Stimulated activated CD4-positive, alpha-beta T cell treated with anti-CD3 and anti-CD28 coated beads, Interleukin-12 subunit alpha, Interleukin-12 subunit beta, amount 100 ng/mL, for 48 hours (primary cell): ENCODE measurements at places on chromosomes 2 and 18.
A peak's percentile ranks its signal among the peaks of the same experiment; 100 is the strongest.

- peak; percentile 10 for DNase-seq
Observed at GRCh38 chr2:157245846-157246764, 11.4 kb upstream of the GALNT5 start.

GRCh38 chr2:71811726-71812125 lies 335.9 kb downstream of the CYP26B1 start:
- DNase-seq, result no peak

DNA sequence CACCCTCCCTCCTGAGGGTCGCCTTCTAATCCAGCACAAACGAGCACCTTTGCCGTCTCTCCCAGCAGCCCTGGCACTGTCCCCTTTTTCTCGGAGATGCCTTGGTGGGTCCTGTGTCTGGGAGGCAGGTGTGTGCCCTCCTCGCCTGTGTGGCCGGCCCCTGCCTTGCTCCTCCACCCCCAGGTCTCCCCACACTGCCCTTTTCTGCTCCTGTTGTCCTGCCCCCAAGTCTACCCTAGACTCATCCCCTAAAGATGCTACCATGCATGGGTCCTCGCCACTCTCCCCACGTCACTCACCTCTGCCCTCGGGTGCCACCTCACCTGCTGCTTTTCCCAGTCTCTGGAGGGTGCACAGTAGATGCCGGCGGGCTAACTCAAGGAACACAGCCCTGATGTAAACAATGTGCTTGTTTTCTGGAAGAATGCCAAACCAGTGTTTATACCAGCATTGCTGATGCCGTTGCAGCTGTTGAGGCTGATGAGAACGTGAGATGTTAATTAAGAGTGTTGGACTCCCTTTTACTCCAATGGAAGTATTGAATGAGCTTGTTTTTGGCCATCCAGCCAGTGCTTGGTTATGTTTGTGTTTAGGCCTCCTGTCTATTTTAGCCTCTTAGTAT lies 223.1 kb downstream of the AGAP1 start:
- DNase-seq, result no peak

DNA sequence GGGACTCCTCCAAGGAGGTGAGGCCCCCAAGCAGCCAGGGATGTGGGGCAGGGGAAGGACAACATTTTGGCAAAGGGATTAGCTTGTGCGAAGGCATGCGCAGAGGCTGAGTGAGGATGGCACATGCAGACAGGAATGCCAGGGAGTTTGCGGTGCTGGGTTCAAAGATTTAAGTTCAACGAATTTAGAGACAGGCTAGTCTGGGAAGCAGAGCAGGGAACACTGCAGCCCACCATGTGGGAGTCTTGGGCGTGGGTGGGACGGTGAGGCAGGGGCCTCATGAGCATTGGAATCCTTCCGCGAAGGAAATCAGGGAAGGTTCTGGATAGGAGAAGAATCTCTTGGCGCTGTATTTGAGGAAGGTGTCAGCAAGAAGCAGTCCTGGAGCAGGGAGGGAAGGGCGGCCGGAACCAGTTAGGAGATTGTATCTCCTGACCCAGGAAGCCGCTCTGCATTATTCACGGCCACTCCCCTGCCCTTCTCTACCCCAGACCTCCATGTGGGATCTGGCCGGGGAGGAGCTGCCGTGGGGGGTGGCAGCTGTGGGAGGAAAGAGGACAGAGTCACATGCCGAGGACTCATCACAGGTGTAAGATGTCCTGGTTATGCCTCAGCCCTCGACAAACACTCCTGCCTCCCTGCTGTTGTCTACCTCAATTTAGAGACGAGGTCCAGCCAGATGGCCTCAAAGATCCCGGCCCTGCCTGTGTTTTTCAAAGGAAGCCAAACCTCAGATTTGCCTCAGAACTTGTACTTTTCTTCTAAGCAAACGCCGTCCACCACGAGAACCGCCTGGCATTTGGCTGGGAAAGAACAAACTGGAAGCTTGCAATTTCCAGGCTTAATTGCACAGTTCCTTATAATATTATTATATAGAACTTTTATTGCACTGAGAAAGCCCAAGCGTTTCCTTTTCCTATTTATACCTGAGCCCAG lies 123.7 kb upstream of the SMAD2 start:
- DNase-seq, result no peak

GRCh38 chr2:191950132-191950874 lies 103.4 kb upstream of the CAVIN2 start:
- no peak for DNase-seq

DNA sequence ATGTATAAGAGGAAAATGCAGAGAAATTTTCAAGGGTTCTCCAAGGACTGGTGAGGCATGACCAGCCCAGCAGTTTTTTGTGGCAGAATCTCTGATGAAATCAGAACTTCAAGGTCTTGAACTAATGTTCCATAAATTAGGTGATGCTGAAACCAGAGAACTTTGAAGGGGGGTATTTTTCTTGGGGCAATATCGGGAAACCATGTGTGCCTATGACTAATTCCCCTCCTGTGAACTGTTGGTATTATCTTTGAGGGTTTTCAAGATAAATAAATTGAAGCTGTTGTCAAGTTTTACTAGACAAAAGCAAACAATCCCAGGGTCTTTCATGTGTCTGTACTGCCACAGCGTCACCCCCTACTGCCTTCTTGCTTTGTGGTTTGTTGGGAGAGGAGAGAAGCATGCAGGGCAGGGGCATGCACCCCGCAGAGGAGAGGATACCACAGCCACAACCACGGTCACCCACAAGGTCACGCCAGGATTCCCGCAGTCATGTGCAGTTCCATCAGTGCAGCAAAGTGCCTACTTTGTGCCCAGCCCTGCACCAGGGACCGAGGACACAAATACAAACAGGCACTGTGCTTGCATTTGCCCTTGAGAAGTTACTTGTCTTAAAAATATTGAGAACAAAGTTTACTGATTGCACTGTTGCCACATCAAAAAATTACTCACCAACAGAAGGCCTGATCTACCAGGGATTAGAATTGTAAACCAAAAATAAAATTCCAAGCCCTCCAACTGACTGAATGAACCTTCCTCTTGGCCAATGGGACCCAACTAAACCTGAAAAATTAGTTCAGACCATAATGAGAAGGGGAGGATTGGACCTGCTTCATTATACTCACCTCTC lies 413.3 kb upstream of the TRIB2 start:
- DNase-seq, result no peak

- DNase-seq, result no peak
Observed at GRCh38 chr2:234702731-234703225, 205.9 kb upstream of the ARL4C start.

- DNase-seq, result no peak
Observed at GRCh38 chr18:31548853-31549252, 42.8 kb upstream of the TTR start.

GRCh38 chr2:216770050-216770449 lies 74.7 kb upstream of the IGFBP5 start:
- DNase-seq, result no peak

GRCh38 chr2:150228936-150229335 lies 258.5 kb downstream of the RND3 start:
- no peak for DNase-seq

DNA sequence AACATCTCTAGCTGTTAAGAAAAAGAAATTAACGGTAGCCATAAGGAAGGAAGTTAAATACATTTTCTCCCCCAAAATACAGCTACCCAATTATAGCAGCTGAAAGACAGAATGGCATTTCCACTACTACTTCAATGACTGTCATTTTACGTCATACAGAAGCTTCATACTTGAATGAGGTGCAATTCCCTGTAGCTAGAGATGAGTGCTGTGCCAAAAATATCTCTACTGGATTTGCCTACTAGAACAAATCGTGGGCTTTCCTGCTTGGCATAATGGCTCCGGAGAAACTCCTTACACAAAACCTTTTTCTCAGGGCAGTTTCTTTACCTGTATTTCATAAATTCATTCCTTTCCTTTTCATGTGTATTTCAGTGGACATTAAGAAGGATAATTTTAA lies 36.3 kb upstream of the NRXN1 start:
- DNase-seq, result no peak

- no peak for DNase-seq
Observed at GRCh38 chr2:85800586-85800985, 46.8 kb downstream of the ATOH8 start.

- DNase-seq, result no peak
Observed at GRCh38 chr2:10424051-10424450, 24.1 kb downstream of the ODC1 start.

DNA sequence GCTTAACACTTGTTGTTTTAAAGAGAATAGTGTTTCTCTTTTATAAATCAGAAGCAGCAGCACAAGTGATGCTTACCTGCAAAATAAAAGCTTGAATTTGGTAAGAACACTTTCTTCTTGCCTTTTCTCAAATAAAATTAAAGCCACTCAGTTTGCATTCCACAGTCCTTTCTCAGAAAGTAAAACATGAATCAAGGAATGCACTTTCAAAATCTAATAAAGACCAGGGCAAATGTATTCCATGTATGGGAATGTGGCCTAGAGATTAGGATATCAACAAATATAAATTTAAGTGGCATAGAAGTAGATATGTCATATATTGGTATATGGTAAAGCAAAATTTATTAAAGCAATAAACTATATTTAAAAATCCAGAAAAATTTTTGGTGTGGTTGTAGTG lies 352.8 kb downstream of the THSD7B start:
- no peak for DNase-seq

GRCh38 chr2:122390406-122390805 lies 635.0 kb downstream of the TSN start:
- DNase-seq, result no peak

- no peak for DNase-seq
Observed at GRCh38 chr18:37487400-37487867, 78.2 kb downstream of the CELF4 start.

DNA sequence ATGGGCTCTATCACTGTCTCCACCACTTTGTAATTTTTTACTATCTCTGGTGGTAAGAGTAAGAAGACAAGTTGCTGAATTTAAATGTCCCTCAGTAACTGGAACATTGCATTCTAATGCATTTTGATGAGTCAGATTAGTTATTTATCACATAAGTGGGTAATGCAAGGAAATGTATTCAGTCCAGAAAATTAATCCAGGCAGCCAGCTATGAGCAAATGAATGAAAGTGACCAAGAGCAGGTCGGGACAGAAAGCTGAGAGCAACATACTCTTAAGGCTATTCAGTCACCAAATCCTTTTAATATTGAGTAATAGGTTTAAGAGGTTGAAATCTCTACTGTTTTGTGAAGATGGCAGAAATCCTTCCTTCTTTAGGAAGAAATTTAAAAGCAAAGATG lies 265.5 kb upstream of the PARD3B start:
- DNase-seq, result no peak

DNA sequence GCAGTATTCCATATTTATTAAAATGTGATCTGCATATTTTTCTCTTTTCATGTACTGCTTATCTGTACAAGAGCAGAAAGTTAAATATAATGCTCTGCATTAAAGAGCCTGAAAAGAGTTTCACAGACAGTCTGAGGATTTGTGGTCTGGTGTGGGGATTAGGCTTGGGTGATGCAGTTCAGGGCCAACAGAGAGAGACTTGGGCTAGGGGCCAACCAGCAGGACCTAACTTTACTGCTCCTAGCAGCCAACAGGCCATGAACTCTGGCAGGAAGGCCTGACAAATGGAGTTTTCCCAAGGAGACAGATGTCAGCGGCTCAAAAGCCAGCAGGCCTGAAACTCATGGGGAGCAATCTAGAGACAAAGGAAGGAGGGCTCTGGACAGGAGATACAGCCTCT lies 169.6 kb downstream of the LRRTM1 start:
- DNase-seq, result no peak

DNA sequence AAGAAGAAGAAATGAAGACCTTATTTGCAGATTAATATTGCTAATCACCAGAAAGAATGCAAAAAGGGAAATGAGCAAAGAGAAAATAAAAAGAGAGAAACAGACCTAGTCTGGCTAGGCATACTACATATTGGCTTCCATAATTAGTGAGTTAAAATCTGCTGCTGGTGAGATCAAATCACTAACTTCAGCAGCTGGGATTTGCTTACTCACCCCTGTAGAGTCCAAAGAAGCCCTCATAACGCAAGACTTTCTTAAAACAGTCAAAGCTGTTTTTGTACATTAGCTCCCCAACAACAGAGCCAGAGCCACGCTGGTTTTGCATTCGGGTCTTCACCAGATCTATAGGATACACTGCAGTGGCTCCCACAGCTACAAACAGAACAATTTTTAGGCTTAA lies 80.9 kb downstream of the SLC25A12 start:
- DNase-seq, result no peak

DNA sequence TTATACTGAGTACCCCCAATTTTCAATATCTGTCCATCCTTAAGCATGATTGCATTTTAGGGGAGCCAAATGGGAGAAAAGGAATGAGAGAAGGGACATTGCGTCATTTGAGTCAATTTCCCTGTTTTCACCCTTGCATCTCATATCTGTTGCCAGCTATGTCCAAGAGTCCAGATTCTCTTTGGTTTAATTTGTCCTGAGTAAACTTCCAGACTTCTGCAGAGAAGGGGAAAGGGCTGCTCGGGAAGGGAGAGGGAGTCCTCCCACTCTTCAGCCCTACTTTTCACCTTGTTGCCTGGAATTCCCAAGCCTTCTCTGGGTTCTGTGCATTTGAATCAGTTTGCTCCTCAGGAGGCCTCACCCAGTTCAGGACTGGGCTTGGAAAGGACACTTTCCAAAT lies 16.5 kb downstream of the GREB1 start:
- DNase-seq, result no peak

DNA sequence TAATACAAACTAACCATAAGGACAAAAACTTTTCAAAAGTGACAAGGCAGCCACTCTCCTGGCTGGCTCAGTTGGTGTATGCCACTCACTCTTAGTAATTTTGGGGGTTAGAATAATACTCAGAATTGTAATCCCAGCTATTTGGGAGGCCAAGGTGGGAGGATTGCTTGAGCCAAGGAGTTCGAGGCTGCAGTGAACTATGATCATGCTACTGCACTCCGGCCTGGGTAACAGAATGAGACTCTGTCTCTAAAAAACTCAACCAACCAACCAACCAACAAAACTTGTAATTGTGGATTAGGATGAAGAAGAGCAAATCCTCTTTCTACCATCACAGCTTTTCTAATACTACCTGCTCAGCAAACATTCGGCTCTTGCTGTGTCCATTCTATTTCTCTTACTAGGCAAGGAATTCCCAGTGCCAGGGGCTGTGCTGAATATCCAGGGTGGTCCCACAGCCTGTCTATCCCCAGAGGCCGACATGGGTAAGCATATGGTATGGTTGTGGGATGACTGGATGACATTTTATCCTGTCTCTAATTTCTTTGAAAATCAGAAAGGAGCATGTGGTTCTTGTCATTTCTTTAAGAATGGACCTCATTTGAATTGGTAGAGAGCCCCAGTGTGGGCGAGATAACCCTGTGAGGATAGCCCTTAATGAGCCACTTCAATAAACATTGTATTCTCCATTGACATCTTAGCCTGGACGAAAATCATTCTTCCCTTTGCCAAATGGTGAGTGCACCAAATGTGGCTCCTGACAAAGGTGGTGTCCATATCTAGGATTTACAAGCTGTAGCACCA lies 220.1 kb downstream of the MYCN start:
- DNase-seq, result no peak

DNA sequence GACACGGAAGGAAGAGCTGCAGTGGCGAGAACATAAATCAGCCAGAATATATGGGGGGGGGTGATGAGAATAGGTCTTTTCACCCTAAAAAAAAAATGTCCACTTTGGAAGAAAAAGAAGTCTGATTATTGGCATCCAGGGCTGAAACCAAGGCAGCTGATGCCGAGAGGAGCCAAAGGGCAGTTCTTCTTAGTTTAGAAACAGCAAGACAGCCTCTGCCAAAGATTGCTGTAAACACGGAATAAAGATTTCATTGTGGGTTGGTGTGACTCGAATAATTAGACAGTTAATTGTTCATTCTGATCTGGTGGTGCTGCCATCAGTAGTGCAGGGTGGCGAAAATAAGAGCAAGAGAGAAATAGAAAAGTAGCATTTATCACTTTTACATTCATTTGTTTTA lies 3.5 kb downstream of the CDH20 start:
- no peak for DNase-seq

- no peak for DNase-seq
Observed at GRCh38 chr2:124668161-124668560, 643.1 kb downstream of the CNTNAP5 start.
